ENCODE measurements at places on chromosomes 13 and 19.

- no peak for DNase-seq
Observed at GRCh38 chr13:93996481-93996880, 483.0 kb downstream of the DCT start.

- DNase-seq, result no peak
Observed at GRCh38 chr13:42532561-42533335, 41.2 kb upstream of the TNFSF11 start.

GRCh38 chr19:40110570-40110969, 19.8 kb upstream of the ZNF780A start:
- no peak for DNase-seq

GRCh38 chr13:114140131-114140905, 7.9 kb upstream of the RASA3 start:
- DNase-seq, result no peak

DNA sequence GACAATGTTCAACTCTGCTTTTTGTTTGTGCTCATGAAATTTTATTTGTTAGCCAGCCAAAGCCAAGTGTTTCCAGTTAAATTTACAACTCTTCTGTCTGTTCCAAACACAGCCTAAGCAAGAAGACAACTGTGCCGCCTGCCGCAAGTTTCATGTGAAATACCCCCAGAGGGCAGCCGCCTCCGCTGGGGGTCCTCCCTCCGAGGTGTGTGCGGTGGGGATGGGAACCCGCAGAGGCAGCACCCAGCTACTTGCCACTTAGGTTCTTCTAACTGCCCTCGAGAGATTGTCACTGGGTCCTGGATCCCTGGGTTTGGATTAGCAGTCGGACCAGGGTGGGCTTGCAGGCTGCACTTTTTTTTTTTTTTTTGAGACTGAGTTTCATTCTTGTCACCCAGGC, 28.5 kb downstream of the ATP11A start:
- DNase-seq, result no peak

DNA sequence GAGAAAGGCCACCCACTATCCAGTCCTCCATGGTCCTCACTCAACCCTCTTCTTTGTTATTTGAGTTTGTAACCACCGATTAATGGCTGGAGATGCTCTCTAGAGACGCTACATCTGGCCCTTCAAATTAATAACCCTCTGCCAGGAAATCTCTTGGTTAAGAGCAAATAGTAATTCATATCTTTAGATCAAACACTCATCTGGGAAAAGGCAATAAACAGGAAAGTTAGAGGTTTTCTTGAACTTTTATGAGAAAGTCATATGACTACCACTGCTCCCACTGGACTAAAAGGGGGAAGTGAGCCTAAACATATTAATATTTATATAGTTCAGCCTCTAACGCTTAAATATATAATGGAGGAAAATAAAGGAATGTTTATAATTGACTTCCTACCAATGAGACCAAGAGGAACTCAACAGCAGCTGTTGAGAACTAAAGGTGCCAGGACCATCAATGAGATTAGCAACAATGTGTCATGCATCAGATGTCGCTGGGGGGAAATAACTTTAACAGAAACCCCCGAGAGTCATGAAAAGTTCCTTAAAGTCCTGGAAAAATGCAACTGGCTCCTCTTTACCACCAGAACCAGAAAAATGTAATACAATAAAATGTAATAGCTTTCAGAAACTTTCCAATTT, 2.7 kb downstream of the TBC1D4 start:
- DNase-seq, result no peak

DNA sequence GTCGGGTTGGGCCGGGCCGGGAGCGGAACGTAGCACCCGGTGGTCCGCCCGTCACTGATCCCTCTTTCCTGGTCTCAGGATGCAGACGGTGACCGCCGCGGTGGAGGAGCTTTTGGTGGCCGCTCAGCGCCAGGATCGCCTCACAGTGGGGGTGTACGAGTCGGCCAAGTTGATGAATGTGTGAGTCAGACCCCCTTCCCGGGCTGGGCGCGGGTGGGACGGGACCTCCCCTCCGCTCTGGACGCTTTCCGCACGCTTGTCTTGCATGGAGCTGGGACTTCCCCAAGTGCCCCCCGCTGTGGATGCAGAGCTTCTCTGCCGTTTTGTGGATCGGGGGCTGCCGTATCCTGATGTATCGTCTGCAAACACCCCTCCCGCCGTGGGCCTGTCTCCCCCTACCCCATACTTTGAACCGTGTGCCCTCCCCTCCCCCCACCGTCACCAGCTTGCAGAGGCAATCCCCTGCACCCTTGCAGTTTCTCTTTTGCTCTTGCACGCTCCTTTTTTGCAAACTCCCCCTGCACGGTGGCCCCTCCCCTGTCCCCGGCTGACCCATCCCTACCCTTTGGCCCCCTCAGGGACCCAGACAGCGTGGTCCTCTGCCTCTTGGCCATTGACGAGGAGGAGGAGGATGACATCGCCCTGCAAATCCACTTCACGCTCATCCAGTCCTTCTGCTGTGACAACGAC, 669 bp downstream of the GADD45B start:
- DNase-seq, result peak; percentile 53

DNA sequence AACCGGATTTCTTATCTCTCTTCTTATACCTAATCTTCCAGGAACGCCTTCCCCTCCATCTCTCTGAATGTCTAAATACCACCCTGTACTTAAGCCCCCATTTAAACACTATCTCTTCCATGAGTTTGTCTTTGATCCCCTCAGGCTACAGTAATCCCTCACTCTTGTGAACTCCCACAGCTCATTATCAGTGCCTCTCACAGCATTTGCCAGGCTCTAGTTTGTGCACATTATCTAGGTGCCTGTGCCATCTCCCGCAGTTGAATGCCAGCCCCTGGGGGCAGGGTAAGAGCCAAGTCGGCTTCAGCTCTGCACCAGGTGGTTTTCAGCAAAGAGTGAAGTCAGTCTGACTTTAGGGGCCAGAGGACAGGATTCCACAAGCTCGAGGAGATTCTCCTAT, 71.4 kb downstream of the FREM2 start:
- DNase-seq, result no peak

GRCh38 chr19:3029065-3029923, at the start of gene TLE2:
Gene TLE2 (minus strand): TSS chr19:3029280. CDS start chr19:3028904, 376 bp downstream.
- peak; percentile 72 for DNase-seq

DNA sequence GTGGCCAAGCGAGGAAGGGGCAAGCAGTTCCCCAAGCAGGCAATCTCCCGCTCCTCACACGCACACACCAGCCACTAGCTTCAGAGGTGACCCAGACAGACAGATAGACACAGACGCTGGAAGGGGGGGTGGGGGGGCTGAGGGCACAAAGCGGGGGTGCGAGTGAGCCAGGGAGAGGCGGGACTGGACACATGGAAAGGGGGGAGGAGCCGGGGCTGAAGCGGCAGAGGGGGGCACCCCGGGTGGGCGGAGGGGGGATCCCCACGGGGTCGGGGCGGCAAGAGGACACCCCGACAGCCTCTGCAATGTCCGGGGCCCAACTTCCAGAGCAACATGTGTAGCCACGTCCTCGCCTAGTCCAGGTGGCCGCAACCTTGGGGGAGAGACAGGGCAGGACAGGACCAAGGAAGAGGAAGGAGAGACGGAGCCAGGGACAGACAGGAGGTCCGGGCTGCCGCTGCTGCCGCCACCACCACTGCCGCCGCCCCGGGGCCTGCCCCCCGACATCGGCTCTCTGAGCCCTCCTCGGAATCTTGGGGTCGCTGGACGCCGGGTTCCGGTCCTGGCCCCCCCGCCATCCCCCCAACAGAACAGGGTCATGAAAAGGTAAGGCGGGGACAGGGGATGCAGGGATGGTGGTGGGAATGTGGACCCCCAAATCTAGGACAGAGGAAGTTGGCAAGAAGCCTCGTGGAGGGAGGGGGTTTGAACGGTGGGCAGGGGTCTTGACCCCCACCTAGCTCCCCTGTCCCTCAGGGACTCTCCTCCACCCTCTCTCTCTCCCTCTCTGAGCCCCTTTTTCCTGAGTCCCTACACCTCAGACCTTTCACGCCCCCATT, 1.1 kb downstream of the GRIN2D start:
- no peak for DNase-seq

DNA sequence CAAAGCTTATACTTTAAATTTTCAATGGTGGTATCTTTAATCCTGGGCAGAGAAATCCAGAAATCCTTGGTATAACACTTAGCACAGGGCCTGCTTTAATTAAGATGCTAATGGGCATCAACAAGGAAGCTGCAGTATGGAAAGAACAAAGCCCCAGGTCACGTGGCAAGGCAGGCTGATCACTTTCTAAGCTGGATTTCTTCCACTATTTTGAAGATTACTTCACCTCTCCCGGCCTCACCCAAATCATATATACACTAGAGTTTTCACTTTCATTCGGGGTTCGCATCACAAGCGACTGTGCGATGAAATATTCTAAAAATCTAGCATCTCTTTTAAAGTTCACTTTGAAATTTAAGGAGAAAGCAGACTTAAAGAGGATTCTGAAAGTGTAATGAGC, 71.8 kb downstream of the STARD13 start:
- no peak for DNase-seq

GRCh38 chr13:72657379-72657778, 70.0 kb downstream of the MZT1 start:
- no peak for DNase-seq

GRCh38 chr13:45833242-45833641, 18.3 kb downstream of the SIAH3 start:
- DNase-seq, result no peak

DNA sequence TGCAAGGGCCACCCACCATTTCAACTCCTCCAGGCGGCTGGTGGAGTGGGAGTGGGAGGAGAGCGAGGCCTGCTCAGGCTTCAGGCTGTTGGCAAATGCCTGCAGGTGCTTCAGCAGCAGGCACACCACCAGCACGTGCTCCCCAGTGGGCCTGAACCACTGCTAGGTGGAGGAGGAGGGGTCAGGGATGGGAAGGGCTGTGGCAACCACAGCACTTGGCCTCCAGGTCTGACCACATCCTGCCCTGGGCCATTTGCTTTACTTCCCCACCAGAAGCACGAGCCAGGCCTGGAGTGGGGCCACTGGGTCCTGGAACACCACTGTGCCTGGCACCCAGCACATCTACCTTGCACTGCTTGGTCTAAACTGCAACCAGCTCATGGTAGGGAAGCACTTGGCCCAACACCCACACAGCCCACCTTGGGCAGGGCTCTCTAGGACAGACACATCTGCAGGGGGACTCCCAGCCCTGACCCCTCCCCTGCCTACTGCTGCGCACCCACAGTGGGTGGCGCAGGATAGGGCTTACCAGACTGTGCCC, 26.2 kb downstream of the TUBA3C start:
- DNase-seq, result no peak

GRCh38 chr19:17520865-17521264, 9.4 kb downstream of the PGLS start:
- DNase-seq, result no peak

GRCh38 chr13:69213396-69213795, 894.2 kb upstream of the ATXN8OS start:
- no peak for DNase-seq

DNA sequence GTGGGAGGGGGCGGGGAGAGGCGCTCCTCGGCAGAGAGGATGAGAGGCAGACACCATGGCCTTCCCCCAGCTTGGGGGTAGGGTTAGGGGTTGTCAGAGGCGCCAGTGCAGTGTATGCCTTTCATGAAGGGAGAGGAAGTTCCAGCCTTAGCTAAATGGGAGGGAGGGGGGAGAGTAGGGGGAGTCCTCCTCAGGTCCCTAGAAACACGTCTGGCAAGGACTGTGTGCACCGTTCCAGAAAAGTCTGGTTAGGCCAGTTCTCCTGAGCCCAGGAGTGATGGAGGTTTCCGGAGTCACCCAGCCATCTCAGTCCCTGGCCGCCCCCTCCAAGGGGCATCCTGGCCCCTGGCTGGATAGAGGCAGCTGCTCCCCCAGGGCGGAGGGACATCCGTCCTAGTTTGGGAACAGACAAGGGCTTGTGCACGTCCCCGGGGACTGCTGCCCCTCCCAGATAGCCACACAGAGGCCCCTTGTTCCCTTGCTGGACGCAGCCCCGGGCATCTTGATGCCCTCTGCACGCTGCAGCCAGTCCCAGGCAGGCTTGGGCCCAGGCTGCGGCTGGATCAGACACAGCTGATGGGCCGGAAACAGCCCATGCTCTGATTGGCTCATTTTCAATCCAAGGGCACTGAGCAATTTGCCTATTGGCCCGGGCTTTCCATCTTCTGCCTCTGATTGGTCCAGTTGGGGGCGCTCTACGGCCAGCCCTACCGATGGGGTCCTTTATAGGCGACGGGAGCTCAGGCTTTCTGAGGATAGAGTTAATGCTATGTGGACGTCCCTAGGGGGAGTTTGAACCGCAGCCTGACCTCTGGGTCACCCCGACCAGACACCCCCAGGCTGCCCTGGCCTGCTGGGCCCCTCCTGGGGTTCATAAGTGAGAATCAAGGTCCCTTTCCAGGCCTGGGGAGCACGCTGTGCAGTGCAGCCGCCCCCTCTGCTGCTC, 3.8 kb downstream of the S1PR2 start:
- DNase-seq, result no peak

GRCh38 chr19:8663920-8664670, 33.7 kb downstream of the NFILZ start:
- no peak for DNase-seq

GRCh38 chr13:57063007-57063406, 77.7 kb upstream of the PRR20A start:
- no peak for DNase-seq

- no peak for DNase-seq
Observed at GRCh38 chr19:5537870-5538269, 29.9 kb downstream of the TINCR start.

GRCh38 chr19:43316591-43317319, 36.7 kb upstream of the CD177 start:
- no peak for DNase-seq

GRCh38 chr19:45340232-45340898, at the start of gene KLC3:
Gene KLC3 (plus strand): TSS chr19:45340750. CDS start chr19:45345542, 4,792 bp downstream.
- no peak for DNase-seq

DNA sequence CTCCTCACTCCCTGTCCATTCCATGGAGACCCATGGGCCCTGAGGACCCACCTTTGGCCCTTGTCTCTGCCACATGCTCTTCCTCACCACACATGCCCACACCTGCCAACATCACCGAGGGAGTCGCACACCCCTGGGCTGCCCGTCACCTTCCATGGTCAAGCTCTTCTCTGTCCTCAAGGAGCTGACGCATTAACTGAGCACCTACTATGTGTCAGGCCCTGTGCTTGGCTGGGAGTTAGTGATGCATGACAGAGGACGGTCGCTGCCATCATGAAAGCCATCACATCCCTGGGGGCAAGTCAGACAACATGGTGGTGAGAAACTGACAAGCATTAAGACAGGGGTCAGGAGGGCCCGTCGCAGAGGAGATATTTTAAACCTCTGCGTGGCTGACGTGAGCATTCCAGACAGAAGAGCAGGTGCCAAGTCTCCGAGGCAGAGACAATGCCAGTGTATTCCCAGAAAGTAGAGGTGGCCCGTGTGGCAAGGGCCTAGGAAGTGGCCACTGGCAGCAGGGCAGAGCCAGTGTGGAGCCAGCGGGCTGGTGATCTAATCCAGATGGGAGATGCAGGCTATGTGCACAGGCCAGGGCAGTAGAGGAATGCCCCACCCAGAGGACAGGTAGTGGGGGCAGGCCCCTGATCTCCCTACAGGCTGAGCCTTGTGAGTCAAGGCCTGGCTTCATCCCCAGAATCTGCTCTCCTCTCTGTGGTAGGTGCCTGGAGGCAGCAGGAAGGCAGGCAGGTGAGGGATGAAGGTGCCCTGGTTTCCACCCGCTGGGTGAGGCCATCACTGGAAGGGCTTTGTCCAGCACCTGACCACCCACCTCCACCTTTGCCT, 21.2 kb downstream of the ELAVL1 start:
- DNase-seq, result no peak

- no peak for DNase-seq
Observed at GRCh38 chr13:36918246-36919131, 1.5 kb downstream of the SMAD9 start.

GRCh38 chr13:79406597-79406908, 498 bp upstream of the RBM26 start:
- no peak for DNase-seq

All from cerebellum (tissue), 4 donors.